ENCODE measurements at places on chromosomes 6 and 20. TPM values are rescaled to one million over a fixed set of nuclear protein-coding genes. Genes with fewer than 3 reads are reported as not detected.

DNA sequence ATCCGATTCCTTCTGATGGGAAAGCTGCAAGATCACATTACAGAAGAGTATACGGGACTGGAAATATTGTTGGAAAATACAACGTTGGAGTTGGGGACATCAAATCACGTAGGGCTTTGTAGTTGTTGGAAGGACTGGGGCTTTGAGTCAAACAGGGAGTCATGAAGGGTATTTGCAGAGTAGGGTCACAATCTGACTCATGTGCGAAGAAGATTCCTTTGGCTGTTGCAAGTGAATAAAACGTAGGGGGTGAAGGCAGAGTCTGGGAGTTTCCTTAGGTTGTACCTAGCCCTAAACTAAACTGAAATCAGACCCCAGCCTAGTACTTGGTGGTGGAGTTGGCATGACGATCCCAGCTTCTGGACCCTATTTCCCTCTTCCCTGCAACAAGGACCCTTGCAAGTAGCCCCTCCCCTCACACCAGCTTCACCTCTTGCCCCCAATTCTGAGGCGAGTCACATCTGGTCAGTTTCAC lies 32.3 kb downstream of the SNX5 start:
- DNase-seq = no peak
- H3K4me1 ChIP-seq = peaks cover 20% of the 10 kb centered on the region
- H3K27ac ChIP-seq = peak overlapping the region; percentile 15
- H3K36me3 ChIP-seq = no peaks in the 10 kb centered on the region

VAPB gene
- total RNA-seq = 48.3 TPM

DNA sequence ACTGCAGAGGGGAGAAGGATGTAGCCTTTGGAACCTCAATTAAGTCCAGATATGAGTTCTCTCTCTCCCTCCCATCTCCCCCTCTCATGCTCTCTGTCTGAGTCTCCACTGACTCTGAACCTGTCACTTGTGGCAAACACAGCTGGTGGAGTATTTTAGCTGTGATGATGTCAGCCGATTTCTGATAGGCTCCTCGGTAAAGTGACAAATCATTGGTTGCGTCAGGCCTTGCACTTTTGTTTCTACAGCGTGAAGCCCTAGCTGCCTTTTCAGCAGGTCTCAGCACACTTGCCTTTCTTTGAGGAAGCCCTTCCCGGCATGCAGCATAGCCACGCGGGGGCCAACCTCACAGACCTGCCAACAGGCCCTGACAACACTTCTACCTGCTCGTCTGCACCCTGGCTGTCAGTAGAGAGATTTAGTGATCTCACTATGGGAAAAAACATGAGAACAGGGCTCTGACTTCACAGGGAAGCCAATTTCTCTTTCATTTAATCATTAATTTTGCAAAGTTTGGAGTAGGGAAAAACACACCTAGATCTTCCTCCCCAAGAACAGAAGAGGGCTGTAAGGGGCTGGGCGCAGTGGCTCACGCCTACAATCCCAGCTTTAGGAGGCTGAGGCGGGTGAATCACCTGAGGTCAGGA lies 84.4 kb downstream of the GMPR start:
- no peak overlapping the region for H3K27ac ChIP-seq
- H3K36me3 ChIP-seq = no peaks in the 10 kb centered on the region
- DNase-seq = no peak
- no peaks in the 10 kb centered on the region for H3K27me3 ChIP-seq
- no peak overlapping the region for H3K4me3 ChIP-seq

- no peak overlapping the region for H3K27ac ChIP-seq
- H3K4me1 ChIP-seq = no peaks in the 10 kb centered on the region
- H3K4me3 ChIP-seq = no peak overlapping the region
- H3K36me3 ChIP-seq = no peaks in the 10 kb centered on the region
- DNase-seq = no peak
Measured at GRCh38 chr6:4574007-4574406, 202.2 kb upstream of the CDYL start.

GRCh38 chr6:163308629-163309440 lies 105.7 kb upstream of the QKI start:
- no peak overlapping the region for H3K4me3 ChIP-seq
- H3K36me3 ChIP-seq = no peaks in the 10 kb centered on the region
- no peaks in the 10 kb centered on the region for H3K4me1 ChIP-seq
- no peak for DNase-seq
- no peak overlapping the region for H3K27ac ChIP-seq

GRCh38 chr20:20003031-20003954 lies 13.9 kb upstream of the NAA20 start:
- no peak for DNase-seq
- no peaks in the 10 kb centered on the region for H3K27me3 ChIP-seq
- peak overlapping the region; percentile 12 for H3K4me3 ChIP-seq

DNA sequence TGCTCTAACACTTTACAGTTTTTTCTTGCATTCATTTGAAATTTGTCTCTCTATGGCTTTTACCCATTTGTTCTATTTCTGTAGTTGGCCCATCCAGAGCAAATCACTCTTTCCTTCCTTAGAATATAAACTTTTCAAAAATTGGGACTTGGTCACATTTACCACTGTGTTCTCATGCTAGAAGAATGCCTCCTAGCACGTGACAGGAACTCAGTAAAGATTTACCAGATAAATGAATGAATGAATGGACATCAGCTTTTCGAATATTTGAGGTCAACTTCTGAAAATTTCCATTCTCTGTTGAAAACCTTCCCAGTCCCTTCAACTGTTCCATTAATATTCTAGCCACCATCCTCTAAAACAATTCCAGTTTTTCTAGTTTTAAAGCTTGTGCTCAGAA lies 294.5 kb downstream of the CD83 start:
- no peaks in the 10 kb centered on the region for H3K27me3 ChIP-seq
- H3K4me3 ChIP-seq = no peak overlapping the region

PGM3 gene
- 45.4 TPM for total RNA-seq

HLA-G gene
- total RNA-seq = not detected

DNA sequence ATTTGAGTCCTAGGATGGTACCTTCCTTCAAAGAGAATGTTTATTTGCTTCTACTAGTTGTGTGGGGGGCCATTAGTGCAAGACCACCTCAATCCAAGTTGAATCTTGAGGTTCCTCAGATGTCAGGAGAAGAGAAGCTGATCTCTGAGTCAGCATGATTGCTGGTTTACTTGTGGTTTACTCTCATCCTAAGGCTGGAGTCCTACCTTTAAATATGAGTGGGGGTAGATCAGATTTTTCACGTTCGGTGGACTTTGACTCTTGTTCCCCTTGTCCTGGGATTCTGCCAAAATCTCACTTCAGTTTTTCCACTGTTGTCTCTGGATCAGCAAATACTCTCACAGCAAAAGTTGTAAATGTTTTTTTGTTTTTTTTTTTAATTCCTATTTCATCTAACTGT lies 84.6 kb upstream of the F13A1 start:
- no peak overlapping the region for H3K27ac ChIP-seq
- DNase-seq = no peak
- H3K4me3 ChIP-seq = no peak overlapping the region
- H3K36me3 ChIP-seq = no peaks in the 10 kb centered on the region
- H3K4me1 ChIP-seq = no peaks in the 10 kb centered on the region

ERVFRD-1 gene
- not detected for total RNA-seq

DNA sequence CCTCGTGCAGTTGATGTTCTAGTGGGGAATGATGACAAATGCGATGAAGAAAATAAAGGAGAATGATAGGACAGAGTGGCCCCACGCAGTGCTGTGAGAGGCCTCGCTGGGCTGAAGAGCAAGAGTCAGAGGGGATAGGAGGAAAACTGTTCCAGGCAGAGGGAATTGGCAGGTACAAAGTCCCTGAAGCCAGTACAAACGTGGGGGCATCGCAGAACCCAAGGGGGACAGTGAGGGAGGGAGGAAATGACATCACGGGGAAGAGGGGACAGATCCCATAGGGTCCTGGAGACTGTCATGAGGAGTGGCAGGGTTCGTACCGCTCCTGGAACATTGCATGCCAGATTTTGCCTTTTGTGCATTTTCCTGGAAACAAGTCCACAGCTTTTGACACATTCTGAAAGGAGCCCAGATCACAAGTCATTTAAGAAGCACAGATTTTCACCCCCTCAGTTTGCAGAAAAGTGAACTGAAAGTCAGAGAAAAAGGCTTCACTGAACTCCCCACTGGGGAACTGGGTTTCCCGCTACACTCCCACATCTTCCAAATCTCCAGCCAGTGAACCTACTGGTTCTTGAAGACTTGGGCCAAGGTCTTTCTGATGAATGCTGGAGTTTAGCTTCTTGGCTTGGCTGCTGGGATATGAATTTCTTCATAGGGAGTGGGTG lies 77.0 kb downstream of the SULF2 start:
- DNase-seq = no peak
- H3K27ac ChIP-seq = no peak overlapping the region
- H3K36me3 ChIP-seq = no peaks in the 10 kb centered on the region

DNA sequence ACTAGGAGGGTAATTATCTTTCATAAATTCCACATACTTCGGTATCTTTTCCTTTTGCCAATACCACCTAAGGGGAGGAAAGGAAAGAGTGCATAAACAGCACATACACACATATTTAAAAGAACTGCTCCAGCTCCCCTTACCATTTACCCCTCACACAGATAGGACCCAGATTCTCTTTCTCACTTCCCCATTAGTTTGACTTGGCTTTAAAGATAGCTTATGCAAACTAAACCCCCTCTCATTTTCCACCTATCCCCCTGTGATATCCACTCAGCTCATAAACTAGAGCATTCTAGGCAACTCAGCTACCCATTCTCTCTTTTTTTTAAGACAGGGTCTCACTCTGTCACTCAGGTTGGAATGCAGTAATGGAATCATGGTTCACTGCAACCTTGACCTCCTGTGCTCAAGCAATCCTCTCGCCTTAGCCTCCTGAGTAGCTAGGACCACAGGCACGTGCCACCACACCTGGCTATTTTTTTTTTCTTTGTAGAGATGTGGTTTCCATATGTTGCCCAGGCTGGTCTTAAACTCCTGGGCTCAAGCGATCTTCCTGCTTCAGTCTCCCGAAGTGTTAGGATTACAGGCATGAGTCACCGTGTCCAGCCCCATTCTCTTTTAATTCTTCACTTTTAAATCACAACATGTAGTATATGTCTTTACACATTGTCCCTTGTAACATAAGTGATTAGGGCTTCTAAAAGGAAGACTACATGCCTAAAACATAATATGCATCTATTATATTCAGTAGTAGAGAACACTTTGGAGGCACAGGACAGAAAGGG lies 4.0 kb downstream of the FUCA2 start:
- H3K27ac ChIP-seq = no peak overlapping the region
- no peak overlapping the region for H3K4me3 ChIP-seq
- no peak for DNase-seq
- H3K27me3 ChIP-seq = no peaks in the 10 kb centered on the region

DLL1 gene
- 1.3 TPM for total RNA-seq

TSPO2 gene
- not detected for total RNA-seq

GRCh38 chr20:1423625-1424106 lies 30.8 kb upstream of the FKBP1A start:
- H3K27ac ChIP-seq = no peak overlapping the region
- no peak overlapping the region for H3K4me3 ChIP-seq
- no peaks in the 10 kb centered on the region for H3K36me3 ChIP-seq
- no peaks in the 10 kb centered on the region for H3K4me1 ChIP-seq
- no peaks in the 10 kb centered on the region for H3K27me3 ChIP-seq

TAAR6 gene
- not detected for total RNA-seq

GRCh38 chr6:85126485-85127167 lies 323.3 kb upstream of the NT5E start:
- no peak for DNase-seq
- no peak overlapping the region for H3K4me3 ChIP-seq
- H3K27ac ChIP-seq = no peak overlapping the region
- no peaks in the 10 kb centered on the region for H3K4me1 ChIP-seq

DNA sequence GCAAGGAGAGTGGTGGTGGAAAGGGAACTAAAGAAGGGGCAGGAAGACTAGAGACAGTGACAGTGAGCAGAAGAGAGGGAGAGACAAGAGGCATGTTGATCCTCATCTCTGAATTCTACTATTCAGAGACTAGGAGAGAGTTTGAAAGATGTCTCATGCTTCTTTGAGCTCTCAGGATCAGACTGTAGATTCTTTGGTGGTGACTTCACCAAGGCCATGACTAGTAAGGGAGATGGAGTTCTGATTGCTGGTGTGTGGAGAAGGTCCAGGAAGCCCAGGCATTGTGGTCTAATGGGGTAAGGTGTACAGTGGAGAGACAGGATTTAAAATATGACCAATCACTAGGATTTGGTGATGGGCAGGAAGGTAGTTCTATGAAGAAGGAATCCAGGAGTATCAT lies 713 bp downstream of the WFDC9 start:
- DNase-seq = no peak
- no peak overlapping the region for H3K4me3 ChIP-seq

SASH1 gene
- 35.2 TPM for total RNA-seq

GRCh38 chr6:54813892-54814291 lies 32.7 kb upstream of the FAM83B start:
- DNase-seq = no peak
- H3K27me3 ChIP-seq = no peaks in the 10 kb centered on the region
- H3K4me1 ChIP-seq = no peaks in the 10 kb centered on the region
- H3K36me3 ChIP-seq = no peaks in the 10 kb centered on the region
- no peak overlapping the region for H3K4me3 ChIP-seq
- no peak overlapping the region for H3K27ac ChIP-seq

- no peak overlapping the region for H3K27ac ChIP-seq
- H3K27me3 ChIP-seq = no peaks in the 10 kb centered on the region
- H3K4me3 ChIP-seq = no peak overlapping the region
Measured at GRCh38 chr6:167861424-167861823, 34.7 kb downstream of the AFDN start.

GRCh38 chr20:4217349-4217841 lies 202.0 kb upstream of the RNF24 start:
- H3K4me3 ChIP-seq = no peak overlapping the region
- H3K27ac ChIP-seq = no peak overlapping the region
- no peak for DNase-seq
- H3K36me3 ChIP-seq = no peaks in the 10 kb centered on the region
- peaks cover 5% of the 10 kb centered on the region for H3K4me1 ChIP-seq
- H3K27me3 ChIP-seq = no peaks in the 10 kb centered on the region

- H3K27me3 ChIP-seq = no peaks in the 10 kb centered on the region
- DNase-seq = no peak
- H3K36me3 ChIP-seq = no peaks in the 10 kb centered on the region
- no peak overlapping the region for H3K4me3 ChIP-seq
- no peak overlapping the region for H3K27ac ChIP-seq
Measured at GRCh38 chr6:152147269-152147668, 339.8 kb downstream of the ESR1 start.

- no peak overlapping the region for H3K4me3 ChIP-seq
- no peak overlapping the region for H3K27ac ChIP-seq
- H3K4me1 ChIP-seq = no peaks in the 10 kb centered on the region
- no peak for DNase-seq
- H3K36me3 ChIP-seq = no peaks in the 10 kb centered on the region
Measured at GRCh38 chr20:18397030-18397429, 69.8 kb downstream of the DZANK1 start.

DNA sequence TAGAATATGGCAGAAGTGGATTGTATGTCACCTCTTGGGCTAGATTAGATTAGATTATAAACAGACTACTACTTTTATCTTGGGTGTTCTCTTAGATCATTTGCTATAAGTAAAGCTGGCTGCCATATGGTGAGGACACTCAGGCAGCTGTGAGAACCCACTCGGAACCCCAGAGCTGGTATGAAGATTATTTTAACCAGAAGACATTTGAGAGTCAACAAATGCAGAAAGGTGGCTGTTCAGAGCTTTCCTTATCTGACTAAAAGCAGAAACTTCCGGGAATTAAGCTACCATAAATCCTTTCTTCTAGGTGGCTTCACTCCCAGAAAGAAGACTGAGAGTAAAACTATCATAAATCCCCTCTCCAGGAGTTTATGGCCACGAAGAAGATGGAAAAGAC lies 91.9 kb downstream of the RNGTT start:
- no peaks in the 10 kb centered on the region for H3K27me3 ChIP-seq
- no peak overlapping the region for H3K27ac ChIP-seq
- no peak overlapping the region for H3K4me3 ChIP-seq
- peaks cover 3% of the 10 kb centered on the region for H3K4me1 ChIP-seq
- DNase-seq = no peak

OR2H2 gene
- total RNA-seq = not detected

- H3K36me3 ChIP-seq = no peaks in the 10 kb centered on the region
- H3K27ac ChIP-seq = no peak overlapping the region
- no peak for DNase-seq
Measured at GRCh38 chr6:158607411-158608170, 37.0 kb downstream of the DYNLT1 start.
